ENCODE measurements at places on chromosomes 6 and 20.
A peak's percentile ranks its signal among the peaks of the same experiment; 100 is the strongest.

DNA sequence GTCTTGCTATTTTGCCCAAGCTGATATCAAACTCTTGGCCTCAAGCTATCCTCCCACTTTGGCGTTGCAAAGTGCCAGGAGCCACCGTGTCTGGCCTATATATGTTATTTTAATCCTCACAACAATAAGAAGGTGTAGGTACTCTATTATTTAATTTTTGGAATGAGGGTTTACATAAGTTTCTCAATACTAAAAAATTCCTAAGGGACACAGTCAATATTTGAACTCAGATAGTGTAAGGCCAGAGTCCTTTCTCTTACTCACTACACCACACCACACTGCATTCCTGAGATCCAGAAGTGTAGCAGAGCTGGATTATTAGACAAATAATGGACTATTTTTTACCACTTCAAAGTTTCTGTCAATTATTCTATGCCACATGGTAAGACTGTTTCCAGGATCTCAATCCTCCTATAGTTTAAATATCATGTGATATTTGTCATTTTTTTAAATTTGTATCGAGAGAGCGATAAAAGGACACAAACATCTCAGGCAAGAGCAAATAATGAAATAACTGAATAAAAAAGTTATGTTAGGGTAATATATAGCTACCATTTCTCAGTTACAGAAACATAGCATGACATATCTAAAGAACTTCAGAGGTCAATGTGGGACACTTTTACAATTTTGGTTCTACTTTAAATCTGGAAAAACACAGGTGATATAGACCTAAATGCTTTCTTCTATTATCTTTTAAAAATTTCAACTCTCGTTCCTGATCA lies 162.2 kb upstream of the THEMIS start:
- DNase-seq = no peak

DNA sequence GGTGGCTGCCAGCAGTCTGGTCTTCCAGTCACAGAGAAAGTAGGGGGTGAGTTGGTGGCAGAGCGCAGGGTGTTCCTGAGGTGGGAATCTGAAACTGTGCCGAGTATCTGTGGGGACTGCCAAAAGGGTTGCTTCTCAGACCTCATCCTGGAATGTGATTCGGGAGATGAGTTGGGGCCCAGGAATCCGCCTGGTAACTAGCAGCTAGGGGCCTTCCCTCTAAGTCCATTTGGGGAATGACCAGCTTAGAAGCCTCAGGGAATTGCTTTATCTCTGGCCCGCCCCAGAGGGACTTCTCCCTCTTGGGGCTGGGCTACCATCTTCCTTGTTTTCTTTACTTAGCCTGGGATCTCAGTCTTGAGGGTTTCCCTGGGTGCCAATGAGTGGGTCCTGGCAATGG lies 49.6 kb downstream of the MOCS1 start:
- DNase-seq = no peak

GRCh38 chr20:61162451-61162850 lies 89.6 kb upstream of the CDH4 start:
- DNase-seq = no peak

DNA sequence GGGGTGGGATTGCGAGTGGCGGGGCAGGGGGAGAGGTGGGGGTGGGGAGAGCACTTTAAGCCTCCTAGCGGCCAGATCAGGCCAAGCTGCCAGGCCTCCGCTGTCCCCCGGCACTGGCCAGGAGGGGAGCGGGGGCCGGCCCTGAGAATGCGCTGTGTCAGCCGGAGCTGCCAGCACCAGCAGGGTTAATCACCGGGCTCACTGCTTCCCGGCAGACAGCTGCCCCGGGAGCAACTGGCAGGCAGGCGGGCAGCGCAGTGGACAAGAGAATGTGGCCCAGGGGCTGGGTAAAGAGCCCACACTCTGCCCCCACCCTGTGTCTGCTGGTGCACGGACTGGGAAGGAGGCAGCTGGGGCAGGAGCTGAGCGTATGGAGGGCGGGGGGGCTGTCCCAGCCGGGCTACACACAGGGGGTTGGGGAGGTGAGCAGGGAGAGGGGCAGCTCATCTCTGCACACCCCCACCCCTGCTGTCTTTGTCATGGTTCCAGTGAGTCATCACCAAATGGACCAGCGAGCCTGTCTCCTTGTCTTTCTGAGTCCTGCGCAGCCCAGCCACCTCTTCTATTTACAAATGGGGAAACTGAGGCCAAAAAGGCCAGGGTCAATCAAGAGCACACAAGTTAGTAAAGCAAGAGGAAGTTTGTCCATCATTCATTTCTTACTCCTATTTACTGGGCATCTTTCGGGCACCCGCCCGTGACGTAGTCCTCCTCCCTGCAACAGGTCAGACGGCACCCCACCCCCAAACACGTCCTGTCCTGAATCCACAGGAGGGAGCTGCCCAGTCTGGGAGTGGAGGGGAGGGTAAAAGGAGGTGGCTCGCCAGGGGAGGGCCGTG lies 2.1 kb upstream of the LAMA5 start:
- no peak for DNase-seq

DNA sequence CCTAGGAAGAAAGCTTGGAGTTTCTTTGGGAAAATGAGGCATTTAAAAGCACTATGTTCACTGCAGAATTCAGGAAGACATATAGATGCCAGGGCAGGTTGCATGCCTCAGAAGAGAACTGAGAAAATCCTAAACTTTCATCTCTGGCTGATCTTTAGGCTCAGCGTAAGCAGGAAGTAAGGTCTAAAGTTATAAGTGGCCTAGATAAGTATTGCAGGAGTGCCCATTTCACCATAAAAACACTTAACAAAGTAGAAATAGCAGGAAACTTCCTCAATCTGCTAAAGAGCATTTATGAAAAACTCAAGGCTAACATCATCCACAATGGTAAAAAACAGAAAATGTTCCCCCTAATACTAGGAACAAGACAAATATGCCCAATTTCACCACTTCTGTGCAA lies 320.3 kb downstream of the BMP2 start:
- no peak for DNase-seq

DNA sequence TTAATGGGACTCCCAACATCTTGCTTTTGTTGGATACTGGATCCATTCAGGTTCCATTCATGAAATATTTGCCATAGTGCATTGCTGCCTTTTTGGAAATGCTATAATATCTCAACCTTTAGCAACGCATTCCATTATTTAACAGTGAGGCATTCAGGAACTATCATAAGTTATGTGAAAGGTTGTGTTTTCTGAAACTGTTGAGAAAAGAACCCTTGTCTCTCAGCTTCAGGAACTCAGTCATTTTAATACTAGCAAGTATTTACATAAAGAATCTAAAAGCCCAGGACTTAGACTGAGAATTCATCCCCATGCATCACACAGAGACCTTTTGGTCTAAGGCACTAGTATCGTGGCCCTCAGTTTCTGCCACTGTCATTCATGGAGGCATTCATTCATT lies 24.9 kb upstream of the SASH1 start:
- DNase-seq = no peak

DNA sequence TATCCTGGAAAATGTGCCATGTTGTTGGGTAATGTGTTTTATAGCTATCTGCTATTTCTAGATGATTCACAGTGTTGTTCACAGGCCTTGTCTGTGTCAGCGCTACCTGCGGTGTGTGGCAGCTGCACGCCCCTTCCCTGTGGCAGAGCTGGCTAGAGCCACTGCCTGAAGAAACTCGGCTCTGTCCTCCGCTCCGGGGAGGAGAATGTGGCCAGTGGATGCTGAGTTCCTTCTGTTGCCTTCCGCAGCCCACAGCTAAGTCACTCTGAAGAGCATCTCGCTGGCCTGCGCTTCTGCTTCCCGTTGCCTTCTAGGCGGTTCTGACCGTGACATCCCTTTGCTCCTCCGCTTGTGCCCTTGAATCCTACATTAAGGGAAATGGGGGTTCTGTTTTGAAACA lies 135.1 kb downstream of the PLG start:
- DNase-seq = no peak

- DNase-seq = no peak
Observed at GRCh38 chr20:6299456-6299855, 176.6 kb upstream of the FERMT1 start.

GRCh38 chr20:57826666-57827287 lies 117.0 kb upstream of the PMEPA1 start:
- no peak for DNase-seq

DNA sequence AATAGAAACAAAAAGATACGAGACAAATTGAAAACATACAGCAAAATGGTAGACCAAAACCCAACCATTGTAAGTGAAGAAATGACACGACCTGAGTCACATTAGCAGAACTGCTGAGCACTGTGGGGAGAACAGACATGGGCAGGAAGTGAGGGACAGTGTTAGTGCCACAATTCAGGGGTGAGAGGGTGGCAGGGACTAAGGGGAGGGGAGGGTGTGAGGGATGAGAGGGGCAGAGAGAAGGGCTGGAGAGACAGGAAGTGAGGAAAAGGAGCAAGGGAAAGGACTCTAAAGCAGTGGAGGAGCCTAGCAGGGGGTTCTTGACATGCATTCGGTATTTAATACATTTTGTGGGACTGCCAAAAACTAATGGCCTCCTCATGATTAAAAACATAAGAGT lies 45.0 kb upstream of the TRIM26 start:
- peak; percentile 55 for DNase-seq

DNA sequence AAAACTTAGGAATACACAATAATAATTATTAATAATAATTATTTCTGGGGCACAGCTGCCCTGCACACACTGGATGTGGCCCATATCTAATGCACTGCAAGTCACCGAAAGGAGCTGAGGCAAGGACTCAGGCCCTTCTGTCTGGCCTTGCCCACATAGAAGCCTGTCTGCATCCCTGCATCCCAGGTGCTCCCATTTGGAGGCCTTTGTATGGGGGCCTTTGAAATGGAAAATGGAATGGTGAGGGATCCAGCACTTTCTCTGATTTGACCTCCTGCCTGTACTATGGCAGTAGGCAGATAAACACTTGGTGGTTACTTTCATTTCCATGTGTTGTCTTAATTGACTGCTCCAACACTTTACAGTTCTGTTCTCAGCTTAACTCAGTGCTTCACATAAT lies 75.7 kb upstream of the PTCHD4 start:
- no peak for DNase-seq
